ENCODE measurements at places on chromosomes 12 and 14. TPM values are rescaled to one million over a fixed set of nuclear protein-coding genes. Genes with fewer than 3 reads are reported as not detected.

SOAT2 gene
- total RNA-seq = not detected

FAM216A gene
- total RNA-seq = 5.2 TPM

GRCh38 chr12:121295116-121295745, 1.3 kb downstream of the CAMKK2 start:
- DNase-seq = no peak

DNA sequence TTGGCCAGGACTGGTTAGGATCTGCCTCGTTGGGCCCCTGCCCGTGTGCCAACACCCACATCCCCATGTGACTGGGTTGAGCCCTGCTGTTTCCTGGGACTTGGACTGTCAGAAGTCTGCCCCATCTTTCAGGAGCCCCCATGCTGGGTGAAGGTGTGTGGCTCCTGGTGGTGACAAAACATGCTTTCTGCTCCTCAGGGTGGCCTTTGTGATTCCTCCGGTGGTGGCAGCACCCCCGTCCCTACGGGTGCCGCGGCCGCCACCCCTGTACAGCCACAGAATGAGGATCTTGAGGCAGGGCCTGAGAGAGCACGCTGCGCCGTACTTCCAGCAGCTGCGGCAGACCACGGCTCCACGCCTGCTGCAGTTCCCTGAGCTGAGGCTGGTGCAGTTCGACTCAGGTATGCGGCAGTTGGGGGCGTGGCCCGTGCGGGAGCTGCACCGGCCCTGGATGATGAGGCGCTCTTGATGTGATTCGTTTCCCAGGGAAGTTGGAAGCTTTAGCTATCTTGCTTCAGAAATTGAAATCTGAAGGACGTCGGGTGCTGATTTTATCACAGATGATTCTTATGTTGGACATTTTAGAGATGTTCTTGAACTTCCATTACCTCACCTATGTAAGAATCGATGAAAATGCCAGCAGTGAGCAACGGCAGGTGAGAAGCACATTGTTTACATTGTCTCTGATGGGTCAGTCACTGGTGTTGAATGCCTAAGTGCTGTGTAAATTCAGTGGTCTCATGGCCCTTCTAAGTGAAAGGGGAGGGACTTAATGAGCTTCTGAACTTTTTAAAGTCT, 80.0 kb downstream of the EP400 start:
- no peak for DNase-seq

DNA sequence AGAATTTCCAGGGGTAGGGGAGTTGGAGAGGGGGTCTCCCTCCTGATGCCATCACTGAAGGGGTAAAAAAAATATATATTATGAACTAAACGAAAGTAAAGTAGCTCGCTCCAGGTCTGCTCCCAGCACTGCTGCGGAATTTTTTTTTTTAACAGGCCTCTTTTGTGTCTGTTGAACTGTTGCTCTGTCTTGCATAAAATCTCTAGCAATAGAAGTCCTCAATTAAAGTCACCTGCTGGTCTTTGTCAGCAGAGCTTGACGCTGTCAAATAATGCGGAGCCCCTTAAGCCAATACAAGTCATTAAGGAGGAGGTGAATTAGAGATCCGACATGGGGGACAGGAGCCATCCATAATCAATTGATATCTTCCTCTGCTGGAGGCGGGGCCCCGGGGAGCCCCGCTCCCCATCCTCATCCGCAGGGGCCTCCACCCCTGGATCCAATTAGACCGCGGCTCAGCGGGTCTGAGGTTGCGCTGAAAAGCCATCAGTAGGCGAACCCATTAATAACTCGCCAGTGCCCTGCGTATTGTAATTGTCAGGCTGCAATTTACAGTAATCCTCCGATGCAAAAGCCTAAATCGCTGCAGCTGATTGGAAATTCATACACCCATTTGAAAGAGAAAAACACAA, 85.6 kb downstream of the DICER1 start:
- DNase-seq = no peak

GRCh38 chr14:33938131-33938949, 12.5 kb downstream of the EGLN3 start:
- peak; percentile 45 for DNase-seq

DNA sequence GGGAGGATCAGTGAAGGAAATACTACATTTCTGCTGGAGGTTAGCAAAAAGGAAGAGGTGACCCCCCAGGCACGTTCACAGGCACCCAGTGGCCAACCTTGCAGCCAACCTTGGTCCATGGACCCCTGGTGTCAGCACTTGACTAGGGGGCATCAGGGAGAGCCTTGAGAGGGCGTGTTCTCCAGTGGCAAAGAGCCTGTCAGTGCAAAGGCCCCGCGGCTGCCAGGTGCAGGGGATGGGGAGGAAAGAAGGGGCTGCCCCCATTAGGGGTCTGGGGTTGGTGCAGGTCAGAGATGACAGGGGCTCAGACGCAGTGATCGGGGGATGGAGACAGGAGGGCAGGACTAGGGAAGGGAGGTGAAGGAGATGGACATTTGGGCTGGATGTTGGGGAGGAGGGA, 22.7 kb upstream of the ULK1 start:
- DNase-seq = no peak

- DNase-seq = peak; percentile 34
Measured at GRCh38 chr12:103930787-103931735, 851 bp downstream of the HSP90B1 start.

EPYC gene
- total RNA-seq = not detected

DNA sequence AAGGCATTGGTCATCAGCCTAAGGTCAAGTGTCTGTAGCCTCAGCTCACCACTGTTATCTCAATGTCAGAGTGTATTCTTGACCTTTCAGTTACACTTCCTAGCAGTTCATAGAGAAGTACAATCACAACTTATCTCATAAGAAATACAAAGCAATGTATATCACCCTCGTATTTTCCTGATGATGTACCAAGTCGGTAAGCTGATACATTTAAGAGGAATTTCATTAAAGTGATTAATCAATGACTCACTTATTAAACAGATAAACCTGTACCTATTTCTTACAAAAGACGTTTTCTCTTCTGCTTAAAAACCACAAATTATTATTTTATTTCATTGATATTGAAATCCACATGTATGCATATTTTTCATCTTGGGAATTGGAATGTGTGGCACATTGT, 3.9 kb upstream of the PRB3 start:
- DNase-seq = no peak

GRCh38 chr14:70599345-70599744, 1.1 kb downstream of the MED6 start:
- DNase-seq = no peak
